ENCODE measurements at places on chromosomes 11 and 22. TPM values are rescaled to one million over a fixed set of nuclear protein-coding genes. Genes with fewer than 3 reads are reported as not detected.

Gene TNNT3
- total RNA-seq = 12.8 TPM

Gene PHLDB1
- total RNA-seq = 105 TPM

Gene TMX2
- 74.2 TPM for total RNA-seq

Gene NXPE1
- not detected for total RNA-seq

Gene BDNF
- 0.20 TPM for total RNA-seq

Gene CHCHD10
- total RNA-seq = 213 TPM

Gene ACAD8
- 17.6 TPM for total RNA-seq

Gene BBOX1
- not detected for total RNA-seq

Gene OR52B2
- not detected for total RNA-seq
